Stimulated activated CD4-positive, alpha-beta T cell treated with anti-CD3 and anti-CD28 coated beads, Interleukin-1b, Interleukin-23, amount 100 ng/mL, for 48 hours (primary cell): ENCODE measurements at places on chromosomes 16 and 17.

GRCh38 chr16:2296661-2297505 is 29.0 kb upstream of the RNPS1 start:
- DNase-seq: no peak

DNA sequence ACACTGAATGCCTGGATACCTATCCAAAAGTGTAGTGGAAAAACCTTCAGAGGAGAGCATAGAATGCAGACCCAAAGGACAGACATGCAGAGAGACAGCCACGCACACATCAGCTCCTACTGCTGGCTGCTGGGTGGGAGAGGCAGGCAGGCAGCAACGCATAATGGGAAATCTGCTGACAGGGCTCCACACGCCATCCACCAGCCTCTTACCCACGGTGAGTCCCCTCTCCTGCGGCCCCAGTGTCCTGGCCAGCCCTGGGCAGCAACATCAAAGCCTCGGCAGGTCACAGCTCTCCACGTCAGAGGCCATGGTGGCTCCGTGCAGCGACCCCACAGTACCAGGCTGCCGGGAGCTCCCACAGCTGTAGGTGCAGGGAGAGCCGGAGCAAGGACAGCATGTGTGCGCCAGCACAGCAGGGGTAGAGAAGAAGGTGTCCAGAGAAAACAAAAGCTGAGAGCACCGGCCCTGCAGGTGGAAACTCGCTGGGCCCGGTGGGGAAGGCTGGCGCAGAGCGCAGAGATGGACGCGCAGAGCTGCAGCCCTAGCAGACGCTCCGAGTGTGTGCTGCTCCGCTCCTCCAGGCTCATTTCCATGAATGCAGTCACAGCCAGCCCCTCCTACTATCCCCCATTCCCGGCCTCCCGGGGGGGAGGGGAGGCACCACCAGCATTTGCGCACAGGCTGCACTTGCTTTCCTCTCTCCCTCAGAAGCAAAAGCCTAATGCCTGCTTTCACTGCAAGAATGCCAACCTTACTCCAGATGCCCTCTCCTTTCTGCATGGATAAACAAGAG is 58.9 kb downstream of the CYTH1 start:
- DNase-seq: no peak

- no peak for DNase-seq
Measured at GRCh38 chr16:22926105-22926751, 112.3 kb downstream of the HS3ST2 start.

DNA sequence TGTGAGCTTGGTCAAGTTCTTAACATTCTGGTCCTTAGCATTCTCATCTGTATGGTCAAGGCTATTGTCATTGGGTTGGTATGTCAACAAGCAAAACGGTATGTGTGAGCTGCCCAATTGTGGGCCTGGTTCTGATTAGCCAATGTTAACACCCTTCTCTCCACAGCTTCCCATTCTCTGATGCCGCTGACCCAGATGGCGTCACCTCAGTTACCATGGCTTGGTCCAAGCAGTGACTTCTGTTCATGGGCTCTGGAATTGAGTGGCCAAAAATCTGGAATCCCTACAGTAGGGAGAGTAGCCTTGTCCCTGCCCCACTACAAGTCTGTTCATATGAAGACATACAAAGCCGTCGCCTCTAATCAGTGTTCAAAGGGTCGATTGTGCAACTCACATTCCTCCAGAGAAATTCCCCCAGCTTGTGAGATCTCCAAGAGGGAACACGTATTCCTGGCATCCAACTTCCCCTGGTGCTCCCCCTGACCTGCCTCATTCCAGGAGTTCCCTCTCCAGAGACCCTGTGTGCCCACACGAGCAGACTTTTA is 15.8 kb downstream of the TMEM98 start:
- no peak for DNase-seq

DNA sequence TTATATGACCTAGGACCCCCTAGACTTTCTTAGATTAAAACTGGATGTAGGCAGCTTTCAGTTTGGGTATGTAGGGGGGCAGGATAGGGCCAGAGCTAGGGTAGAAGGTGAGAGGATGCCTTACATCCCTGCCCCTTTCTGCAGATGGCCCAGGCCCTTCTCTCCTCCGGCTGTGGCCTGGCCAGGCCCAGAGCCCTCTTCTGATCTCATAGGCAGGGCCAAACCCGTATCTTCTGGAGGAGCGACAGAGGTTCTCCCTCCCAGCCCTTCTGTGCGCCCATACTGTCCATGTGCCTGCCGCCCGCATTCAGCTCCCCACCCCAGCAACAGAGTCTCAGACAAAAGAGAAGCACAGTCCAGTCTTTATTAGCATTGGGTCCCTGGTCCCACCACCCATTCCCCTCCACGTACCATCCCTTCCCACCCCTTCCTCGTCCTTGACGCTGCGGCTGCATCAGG is 2.0 kb upstream of the TSPOAP1 start:
- peak; percentile 62 for DNase-seq

- no peak for DNase-seq
Measured at GRCh38 chr17:41002814-41003213, 3.1 kb upstream of the KRTAP3-2 start.

DNA sequence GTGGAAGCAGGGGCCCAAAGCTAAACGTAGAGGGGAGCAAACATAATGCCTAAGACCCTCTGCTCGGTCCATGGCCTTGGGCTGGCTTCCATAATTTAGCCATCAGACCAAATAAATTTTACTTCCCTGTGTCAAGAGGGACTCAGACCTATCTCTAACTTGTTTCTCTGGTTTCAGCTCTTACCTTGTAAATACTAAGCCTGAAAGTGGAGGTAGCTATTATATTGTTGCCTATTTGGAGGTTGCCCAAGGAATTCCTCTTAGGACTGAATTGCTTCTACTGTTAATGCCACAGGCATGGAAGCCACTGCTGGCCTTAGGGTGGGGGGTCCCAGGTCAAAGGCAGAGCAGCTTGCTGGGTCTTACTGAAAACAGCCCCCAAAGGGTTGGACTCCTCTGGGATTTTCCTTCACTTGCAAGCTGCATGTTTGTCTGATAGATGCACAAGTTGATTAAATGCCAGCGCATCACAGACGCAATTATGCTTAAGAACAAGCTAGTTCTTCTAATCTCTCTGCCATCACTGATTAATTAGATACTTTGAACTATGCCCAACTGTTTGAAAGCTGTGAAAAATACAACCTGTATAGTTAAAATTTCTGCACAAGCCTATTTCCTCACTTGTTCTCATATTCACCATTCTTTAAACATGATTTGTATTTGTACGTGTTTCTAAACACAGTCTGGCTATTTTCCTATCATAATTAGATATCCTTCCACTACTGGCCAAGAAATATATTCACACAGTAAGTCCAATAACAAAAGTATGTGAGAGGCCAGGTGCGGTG is 67.9 kb upstream of the HAS3 start:
- no peak for DNase-seq

- peak; percentile 52 for DNase-seq
Measured at GRCh38 chr17:51461578-51462004, 201.2 kb downstream of the UTP18 start.

- DNase-seq: no peak
Measured at GRCh38 chr17:71941920-71942319, 178.9 kb upstream of the SOX9 start.

GRCh38 chr16:50255538-50255937 is 10.8 kb upstream of the ADCY7 start:
- DNase-seq: no peak

DNA sequence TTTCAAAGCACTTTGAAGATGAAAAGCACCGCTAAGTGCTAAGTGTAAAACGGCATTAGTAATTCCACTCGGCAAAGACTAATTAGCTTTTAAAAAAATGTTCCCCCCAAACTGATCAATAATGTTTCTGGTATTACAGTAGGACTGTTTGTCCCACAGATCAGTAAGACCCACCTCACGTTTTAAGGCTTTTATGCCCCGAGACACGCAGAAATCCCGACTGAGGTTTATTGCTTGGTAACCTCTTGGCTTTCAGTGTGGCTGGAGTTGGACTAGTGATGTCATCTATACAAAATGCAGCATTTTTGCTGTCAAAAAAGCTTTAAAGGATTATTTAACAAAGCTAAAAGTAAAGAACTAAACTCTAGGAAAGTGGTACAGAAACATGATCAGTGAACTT is 414.6 kb upstream of the PSMD7 start:
- DNase-seq: no peak

DNA sequence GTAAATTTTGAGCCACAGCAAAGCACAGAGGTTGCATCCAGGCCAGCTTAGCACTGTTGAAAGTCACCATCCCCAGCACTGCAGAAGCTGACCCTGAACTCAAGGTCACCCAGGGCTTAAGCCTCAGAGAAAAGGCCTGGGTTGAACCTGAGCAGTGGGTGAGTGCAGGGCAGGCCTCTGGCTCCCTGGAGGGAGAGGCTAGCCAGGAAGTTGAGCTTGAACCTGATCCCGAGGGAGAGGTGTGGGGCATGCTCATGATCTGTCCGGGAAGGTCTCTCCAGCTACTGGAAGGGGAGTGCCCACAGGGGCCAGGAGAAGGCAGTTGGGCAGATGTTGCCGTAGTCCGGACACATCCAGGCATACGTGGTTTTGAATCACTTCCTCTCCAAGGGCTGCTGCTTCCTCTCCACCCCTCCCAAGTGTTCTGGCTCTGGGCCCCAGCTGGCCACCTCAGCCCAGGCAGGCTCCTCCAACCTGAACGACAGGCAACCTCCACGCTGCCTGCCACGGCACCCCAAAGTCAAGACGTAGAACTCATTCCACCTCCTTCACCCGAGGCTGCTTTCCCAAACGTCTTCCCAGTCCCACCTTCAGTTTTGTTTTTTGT is 18.4 kb downstream of the CARHSP1 start:
- no peak for DNase-seq

DNA sequence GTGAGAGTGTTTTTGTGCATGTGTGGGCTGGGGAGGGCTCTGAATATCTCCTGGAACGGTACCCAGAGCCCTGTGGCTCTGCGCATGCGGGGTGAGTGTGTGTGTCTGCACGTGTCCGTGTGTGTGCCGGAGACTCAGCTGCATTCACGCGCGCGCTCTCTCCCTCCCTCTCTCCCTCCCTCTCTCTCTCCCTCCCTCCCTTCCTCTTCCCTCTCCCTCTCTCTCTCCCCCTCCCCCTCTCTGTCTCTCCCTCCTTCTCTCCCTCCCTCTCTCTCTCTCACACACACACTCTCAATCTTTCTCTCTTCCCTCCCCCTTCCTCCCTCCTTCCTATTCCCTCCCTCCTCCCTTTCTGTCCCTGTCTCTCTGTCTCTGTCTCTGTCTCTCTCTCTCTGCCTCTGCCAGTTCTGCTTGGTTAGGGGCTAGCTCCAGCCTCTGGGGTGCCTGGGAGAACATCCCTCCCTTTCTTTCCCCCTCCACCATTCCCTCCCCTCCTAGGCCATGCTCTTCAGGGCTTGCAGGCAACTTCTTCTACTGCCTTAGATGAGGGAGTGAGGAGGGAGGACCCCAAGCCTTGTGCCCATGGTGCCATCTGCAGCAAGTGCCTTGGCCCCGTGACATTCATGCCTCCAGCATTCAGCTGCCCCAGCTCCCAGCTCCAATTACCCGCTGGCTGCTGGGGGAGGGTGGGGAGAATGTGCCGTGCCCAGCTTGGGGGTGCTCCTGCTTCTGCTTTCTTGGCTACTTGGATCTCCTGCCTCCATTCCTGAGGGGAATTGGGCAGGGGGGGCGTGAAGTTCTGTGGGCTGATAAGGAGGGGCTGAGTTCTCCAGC is 6.4 kb downstream of the THRA start:
- peak; percentile 79 for DNase-seq

GRCh38 chr16:47511882-47512281 is 50.8 kb downstream of the PHKB start:
- DNase-seq: no peak

DNA sequence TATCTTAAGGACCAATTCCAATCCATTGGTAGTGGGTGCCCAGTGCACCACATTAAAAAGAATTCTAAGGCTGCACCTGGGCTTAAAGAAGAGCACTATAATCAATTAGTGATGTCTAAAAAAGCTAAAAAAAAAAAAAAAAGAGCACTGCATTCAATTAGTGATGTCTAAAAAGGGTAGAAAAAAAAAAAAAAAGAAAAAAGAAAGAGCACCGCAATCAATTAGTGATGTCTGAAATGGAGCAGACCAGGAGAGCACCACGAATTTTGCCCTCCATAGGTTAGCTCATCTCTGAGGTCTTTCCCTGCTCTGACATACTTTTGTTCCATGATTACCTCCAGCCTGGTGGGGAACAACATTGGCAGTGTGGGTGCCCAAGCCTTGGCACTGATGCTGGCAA is 18.9 kb upstream of the CYLD start:
- DNase-seq: no peak

GRCh38 chr17:49899191-49899485 is 51.3 kb upstream of the TAC4 start:
- no peak for DNase-seq

- no peak for DNase-seq
Measured at GRCh38 chr17:13981881-13982280, 87.4 kb upstream of the COX10 start.

DNA sequence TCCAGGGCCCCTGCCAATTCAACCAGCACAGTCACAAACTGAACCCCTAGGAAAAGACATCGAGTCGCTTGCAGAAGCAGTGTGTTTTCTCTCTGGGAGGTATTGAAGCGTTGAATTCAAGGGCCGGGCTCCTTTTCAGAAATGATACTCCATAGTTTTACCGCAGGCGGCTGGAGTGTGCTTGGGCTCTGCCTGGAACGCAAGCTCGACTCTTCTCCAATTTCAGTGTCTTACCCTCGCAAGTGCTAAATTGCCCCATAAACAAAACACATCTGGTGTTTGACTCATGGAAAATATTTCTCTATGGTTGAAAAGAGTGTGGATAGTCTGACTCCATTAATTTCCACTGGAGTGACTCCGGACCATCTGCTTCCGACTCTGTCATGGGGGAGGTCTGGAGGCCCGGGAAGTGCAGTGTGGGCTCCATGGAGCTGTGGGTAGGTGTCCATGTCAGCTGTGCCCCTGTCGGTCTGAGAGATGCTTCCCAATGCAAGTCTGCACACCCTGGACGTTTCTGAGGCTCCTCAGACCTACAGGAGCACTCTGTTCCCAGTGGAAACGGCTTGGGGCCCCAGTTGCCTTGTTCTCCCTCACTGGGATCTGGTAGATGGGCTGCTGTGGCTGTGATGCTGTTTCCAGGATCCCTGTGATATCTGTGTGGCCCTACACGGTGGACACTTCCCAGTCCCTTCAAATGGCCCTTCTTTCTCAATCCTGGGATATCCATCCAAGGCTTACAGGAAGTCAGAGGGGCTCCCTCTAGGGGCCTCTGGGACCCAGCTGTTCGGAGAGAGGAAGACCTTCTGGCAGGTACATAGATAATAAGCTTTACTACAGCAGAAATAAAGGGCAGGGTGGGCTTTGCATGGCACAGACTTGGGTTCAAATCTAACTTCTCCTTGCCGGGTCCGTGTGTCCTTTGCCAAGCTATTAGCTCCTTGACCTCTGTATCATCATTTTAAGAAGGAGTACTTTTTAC is 119.8 kb upstream of the CDH13 start:
- no peak for DNase-seq
